ENCODE measurements at places on chromosomes 4 and X.

GRCh38 chr4:109657854-109658418 lies 45.3 kb downstream of the CASP6 start:
- no peak for DNase-seq

DNA sequence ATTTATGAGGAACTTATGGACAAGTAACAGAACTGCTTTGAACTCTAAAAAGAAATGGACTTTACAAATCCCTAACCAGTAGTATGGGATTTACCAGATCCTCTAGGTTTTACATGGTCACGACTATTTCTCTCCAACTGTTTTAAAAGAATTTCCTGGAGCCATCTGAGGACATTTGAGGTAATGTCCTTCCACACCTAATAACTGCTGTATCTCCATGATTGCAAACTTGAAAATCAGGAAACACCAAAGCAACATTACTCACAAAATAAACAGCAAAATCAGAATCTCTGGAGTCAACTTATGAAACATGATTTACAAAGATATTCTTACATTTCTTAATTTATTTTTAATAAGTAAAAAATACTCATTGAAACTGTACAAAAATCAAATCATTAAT lies 58.0 kb downstream of the STAP1 start:
- DNase-seq, result no peak

DNA sequence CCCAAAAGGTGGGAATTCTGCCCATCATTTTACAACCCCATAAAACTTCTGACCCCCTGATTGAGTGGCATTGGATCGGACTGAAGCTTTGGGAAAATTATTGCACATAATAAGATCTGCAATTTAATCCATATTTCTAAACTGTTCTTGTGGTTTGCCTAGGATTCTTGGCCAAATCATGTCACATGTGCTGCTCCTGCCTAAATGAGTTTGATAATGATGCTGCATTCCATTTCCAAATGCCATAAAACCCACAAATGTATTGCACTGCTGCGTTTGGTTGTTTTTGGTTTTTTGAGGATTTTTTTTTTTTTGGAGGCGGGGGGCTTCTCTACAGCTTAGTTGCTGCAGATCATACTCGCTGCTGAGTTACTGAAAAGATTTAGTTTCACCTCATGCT lies 153.6 kb downstream of the QDPR start:
- no peak for DNase-seq

- no peak for DNase-seq
Observed at GRCh38 chr4:70997036-70997435, 3.6 kb downstream of the DCK start.

- DNase-seq, result no peak
Observed at GRCh38 chr4:171924746-171925376, 111.7 kb downstream of the GALNTL6 start.

GRCh38 chrX:107448998-107449835 lies at the start of gene FRMPD3:
Gene FRMPD3 (plus strand): TSS chrX:107449652. CDS start chrX:107526589, 76,937 bp downstream.
- no peak for DNase-seq

DNA sequence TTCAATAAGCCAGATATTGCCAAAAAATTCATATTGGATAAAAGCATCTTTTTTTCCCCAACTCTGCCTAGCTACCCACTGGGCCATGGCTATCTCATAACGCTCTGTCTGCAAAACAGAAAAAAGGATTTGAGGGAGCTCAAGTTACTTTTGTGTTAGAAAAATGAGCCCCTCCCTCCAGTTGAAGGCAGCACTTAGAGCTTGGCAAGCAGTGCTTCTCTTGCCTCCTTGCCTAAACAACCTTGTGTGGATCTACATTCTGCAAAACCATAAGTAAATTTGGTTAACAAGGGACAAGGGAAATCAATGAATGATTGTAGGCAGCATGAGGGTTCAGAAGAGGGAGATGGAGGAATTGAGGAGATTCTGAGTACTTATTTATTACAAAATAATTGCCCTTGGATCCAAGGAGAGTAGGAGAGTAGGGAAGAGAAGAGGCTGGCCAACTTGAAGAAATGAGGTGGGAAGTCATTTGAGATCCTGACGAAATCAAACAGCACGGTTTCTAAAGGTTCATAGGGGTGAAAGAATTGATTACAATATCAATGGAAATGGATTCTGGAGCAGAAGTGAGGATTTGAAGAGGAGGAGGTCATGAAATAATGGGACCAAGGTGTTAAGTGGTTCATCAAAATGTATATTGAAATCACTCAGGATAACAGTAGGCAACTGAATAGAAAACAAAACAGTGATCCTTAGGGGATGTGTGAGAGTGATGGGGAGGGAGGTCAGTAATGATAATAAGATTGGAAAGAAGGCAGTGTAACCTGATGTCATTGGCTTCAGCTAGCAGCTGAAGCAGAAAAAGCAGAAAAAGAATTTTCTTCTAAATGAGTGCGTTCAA lies 434.8 kb upstream of the IGFBP7 start:
- DNase-seq, result no peak

- DNase-seq, result no peak
Observed at GRCh38 chr4:28621591-28621990, 1761.0 kb downstream of the STIM2 start.

- no peak for DNase-seq
Observed at GRCh38 chr4:85402371-85402770, 72.6 kb upstream of the ARHGAP24 start.

DNA sequence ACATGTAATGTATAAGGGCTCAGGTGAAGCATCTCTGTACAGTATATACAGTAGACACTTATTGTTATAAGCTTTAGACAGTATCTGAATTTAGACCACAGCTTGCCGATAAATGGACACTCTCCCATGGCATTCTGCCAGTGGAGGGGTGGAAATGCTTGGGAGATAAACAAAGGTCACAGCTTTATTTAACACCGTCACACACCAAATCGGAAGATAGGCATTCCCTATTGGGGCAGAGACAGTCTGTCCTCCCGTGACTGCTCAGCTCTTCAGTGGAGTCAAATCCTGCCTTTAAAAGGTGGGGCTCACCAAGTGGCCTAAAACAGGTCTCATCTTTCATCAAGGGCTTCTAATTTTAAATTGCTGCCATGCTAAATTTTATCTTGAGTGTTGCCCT lies 178.8 kb downstream of the CAMK2D start:
- DNase-seq, result no peak

DNA sequence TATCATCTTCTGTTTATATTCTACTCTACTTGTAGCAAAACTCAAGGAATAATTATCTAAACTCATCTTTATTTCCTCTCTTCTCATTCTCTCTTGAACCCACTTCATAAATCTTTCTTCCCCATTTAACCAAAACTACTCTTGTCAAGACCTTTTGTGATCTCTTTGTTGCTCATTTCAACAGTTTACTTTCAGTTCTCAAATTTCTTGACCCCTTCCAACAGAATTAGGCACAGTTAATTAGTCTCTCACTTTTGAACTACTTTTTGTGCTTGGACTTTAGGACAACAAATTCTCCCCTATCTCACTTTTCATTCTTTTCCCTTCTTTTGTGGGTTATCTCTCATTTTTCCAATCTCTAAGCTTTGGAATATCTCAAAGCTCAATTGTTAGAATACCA lies 27.4 kb upstream of the CAMK2D start:
- no peak for DNase-seq

- DNase-seq, result no peak
Observed at GRCh38 chr4:163486321-163486720, 8.2 kb upstream of the TMA16 start.

DNA sequence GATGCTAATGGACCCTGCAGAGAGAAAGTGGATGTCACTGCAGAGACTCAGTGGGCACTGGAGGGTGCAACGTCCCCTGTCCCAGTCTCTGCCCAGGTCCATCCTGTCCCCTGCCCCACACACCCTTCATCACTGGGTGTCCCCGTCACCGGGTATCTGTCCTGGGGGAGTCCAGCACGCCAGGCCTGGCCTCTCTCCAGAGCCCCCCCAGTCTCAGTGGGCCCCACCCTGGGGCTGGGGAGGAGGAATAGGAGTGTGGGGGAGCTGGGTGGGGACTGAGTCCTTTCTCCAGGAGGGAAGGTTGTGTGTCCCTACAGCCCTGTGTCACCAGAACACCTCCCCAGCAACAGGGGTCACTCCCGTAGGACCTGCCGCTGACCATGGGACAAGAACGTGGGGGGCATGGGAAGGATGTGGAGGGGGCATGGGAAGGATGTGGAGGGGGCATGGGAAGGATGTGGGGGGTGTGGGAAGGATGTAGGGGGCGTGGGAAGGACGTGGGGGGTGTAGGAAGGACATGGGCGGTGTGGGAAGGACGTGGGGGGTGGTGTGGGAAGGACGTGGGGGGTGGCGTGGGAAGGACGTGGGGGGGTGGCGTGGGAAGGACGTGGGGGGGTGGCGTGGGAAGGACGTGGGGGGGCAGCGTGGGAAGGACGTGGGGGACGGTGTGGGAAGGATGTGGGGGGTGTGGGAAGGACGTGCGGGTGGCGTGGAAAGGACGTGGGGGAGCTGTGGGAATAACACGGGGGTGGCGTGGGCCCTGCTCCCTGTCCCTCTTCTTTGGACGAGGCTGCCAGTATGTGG lies 21.0 kb upstream of the SPON2 start:
- DNase-seq, result no peak

GRCh38 chr4:54217642-54218495 lies 11.2 kb upstream of the PDGFRA start:
- no peak for DNase-seq

DNA sequence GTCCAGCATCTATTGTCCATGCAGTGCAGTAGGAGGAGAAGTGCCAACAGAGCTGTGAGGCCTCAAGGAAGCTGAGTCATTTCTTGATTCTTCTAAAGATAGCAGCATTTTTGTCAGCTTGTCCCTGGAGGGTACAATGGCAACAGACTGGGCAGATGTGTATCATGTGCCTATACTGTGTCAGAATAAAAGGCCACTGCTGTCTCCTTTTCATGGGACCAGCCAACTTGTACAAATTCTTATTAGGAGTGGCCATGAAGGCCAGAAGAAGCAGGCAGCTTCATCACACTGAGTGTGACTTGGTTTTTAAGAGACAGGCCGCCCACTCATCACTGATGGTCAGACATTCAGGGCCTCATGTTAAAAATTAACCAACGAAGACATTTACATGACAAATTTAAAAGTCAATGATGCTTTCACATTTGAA lies 185.0 kb upstream of the FAM241A start:
- no peak for DNase-seq

- no peak for DNase-seq
Observed at GRCh38 chrX:142671036-142671435, 354.7 kb upstream of the SPANXN4 start.

DNA sequence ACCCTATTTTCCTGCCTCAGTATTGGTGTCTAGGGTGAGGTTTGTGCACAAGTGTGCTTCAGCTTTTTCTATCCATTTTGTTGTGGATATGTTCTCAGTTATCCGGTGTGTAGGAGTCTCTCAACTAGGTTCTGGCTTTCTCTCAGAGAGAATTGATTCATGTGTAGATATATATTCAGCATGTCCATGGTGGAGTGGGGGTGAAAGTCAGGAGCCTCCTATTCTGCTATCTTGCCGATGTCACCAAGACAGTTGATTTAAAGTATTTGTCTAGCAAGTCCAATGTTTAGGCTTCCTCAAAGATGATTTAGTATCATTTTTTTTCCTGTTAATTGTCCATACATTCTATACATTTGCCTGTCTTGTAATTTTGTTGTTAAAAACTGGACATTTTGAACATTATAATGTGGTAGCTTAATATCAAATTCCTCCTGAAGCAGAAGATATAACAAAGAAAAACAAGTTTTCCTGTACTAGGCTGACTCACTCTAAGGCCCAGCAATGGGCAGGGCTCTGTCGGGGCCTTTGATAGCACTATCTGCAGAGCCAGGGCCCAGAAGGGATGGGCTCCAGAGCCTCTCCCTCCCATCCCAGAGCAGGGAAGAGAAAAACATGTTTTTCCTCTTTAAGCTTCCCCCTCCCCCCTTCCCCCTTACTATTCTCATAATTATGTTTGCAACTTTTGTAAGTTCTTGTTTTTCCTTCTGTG lies 37.6 kb downstream of the GLUD2 start:
- no peak for DNase-seq

GRCh38 chr4:52192721-52193135 lies 141.6 kb downstream of the SPATA18 start:
- DNase-seq, result no peak

DNA sequence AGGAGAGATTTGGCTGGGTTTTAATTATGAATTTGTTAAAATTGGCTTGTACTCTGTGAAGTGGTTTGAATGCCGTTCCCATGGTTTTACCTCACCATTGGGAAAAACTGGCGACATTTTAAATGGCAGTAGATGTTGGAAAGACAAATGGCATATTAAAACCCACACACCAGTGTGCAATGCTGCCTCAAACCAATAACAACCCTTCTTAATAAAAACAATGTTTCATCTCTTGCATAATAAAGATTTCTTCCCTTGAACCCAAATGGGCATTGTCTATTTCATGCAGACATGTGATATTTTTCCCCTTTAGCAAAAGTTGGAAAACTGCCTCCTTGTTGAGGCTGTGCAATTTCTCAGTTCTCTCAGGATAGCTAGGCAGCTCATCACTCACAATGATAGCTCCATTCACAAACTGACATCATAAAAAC lies 33.7 kb downstream of the GABRB1 start:
- no peak for DNase-seq

- DNase-seq, result no peak
Observed at GRCh38 chr4:143626134-143626911, 74.2 kb downstream of the FREM3 start.

DNA sequence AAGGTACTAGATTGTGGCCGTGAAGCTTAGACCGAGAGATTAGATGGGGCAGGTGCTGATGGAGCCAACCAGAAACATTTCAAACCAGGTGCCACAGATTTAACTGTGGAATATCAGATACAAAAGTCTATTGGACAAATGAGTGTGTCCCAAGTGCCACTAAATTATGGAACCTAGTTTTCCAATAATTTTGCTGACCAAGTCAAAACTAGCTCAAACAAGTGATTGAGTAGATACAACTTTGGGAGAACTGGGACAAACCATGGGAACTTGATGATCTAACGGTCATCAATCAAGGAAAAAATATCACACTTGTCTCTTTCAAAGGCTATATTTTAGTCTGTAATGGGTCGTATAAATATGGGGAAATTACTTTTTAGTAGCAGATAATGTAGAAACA lies 562.9 kb downstream of the KCNIP4 start:
- DNase-seq, result no peak

- DNase-seq, result no peak
Observed at GRCh38 chrX:68098431-68098830, 334.9 kb downstream of the OPHN1 start.

DNA sequence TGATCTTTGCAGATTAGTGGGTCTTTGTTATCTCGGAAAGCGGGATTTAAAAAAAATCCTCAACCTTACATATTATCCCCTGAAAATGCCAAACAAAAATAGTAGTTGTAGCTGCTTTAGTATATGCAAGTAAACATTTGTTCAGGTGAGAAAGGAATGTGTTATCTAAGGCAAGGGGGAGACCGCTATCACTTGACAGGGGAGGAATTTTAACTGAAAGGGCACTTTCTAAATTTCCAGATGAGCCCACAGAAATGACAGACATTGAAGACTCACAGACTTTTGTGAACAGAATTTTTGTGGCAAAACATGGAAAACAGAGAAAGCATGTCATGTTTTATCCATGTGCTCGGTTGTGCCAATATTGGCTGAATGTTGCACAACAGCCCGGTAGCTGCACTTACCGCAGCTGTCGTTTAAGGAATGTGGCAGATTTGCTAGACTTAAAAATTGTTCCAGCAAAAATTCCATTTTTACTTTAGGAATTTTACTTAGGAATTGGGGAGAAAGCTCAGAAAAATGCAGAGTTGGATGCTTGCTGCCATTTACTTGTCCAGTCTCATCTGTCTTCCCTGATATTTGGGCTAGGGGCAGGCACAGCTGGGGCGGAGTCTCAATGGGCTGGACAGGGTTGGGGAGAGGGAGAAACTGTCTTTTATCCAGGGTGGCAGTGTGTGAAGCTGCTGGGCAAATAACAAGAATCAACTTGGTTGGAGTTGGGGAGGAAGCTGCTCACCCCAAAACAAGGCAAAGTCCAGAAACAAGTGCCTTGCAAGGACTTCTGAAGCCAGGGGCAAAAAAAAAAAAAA lies 94.6 kb upstream of the RPS6KA3 start:
- DNase-seq, result no peak
